ENCODE measurements at places on chromosomes 11 and 22.

DNA sequence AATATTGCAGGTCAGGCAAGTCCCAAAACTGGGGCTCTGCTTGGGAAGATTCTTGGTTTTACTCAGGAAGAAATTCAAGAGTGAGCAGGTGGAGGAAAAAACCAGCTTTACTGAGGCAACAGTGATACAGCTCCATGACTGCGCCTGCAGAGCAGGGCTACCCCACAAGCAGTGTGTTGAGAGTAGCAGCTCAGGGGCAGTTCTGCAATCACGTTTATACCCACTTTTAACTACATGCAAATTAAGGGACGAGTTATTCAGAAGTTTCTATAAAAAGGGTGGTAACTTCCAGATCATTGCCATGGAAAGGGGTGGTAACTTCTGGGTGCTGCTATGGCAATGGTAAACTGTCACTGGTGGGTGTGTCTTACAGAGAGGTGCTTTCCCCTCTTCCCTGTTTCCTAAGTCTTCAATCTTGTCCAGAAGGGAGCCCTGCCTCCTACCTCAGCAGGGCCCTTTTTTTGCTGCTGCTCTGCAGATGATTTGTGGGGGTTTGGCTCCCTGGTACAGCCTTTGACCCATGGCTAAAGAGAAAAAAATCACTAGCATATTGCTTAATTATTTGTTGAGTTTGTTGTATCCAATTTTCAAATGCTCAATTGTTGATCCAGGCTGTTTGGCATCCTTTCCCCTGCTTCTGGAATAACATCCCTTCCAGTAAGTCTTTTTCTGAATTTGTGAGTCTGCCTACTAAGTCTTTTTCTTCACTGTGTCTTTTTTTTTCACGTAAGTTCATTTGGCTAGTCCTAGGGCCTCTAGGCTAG, 30.0 kb upstream of the ME3 start:
- DNase-seq, result no peak

- no peak for DNase-seq
Measured at GRCh38 chr11:64538501-64538951, 52.5 kb upstream of the SLC22A12 start.

GRCh38 chr11:61138935-61139334, 22.3 kb downstream of the VPS37C start:
- DNase-seq, result no peak

GRCh38 chr11:104541701-104542100, 356.6 kb downstream of the CASP12 start:
- no peak for DNase-seq

DNA sequence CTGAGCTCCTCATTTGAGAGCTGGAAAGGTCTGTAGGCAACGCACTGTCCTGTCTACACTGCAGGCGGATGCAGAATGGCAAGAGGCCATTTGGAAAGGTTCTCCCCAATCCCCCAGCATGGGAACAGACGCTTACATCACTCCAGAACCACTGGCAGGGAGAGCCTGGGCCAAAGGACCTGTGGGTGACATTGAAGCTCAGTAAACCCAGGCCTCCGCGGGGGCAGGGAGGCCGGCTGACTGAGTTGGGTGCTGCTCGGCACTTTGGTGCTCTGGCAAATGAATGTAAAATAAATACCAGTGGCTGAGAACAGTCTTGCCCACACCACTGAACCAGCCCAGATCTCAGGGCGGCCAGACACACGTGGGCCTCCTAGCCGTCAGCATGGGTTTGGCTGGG, 22.4 kb downstream of the TOM1 start:
- DNase-seq, result no peak

DNA sequence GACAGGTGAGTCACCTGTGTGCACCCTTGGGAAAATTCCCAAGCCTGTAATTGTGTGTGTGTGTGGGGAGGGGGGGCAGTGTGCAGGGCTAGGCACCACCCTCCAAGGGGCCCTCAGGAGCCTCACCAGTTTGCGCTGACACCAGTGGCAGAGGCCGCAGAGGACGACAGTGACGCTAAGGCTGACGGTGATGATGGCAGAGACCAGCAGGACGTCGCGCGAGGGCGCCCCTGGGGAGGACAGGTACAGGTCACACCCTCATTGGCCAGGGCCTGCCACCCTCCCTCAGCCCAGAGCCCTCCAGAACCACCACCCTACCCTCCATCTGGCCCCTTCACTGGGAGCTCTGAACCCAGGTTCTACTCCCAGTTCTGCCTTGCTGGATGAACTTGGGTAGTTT, 24.9 kb downstream of the SYT7 start:
- DNase-seq, result no peak

- no peak for DNase-seq
Measured at GRCh38 chr11:102596578-102596977, 28.6 kb downstream of the MMP20 start.
